ENCODE measurements at places on chromosomes 16 and 17.

DNA sequence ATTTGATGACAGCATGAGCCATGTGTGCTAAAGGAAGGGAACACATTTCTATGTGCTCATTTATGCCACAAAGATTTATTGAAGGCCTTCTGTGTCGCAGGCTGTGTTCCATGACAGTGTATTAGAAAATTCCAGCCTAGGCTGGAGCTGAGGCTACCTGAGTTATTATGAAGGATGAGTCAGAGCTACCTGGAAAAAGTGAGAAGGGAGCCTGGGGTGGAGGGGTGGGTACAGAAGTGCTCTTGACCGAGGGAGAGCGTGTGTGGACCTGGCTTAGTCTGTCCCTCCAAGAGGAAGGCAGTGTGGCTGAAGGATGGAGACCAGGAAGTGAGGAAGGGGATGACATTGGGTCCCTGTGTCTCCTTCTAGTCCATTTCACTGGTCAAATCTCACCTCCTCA lies 98.3 kb downstream of the N4BP1 start:
- DNase-seq: no peak

- no peak for DNase-seq
Observed at GRCh38 chr17:57559226-57559625, 185.9 kb downstream of the CCDC182 start.

DNA sequence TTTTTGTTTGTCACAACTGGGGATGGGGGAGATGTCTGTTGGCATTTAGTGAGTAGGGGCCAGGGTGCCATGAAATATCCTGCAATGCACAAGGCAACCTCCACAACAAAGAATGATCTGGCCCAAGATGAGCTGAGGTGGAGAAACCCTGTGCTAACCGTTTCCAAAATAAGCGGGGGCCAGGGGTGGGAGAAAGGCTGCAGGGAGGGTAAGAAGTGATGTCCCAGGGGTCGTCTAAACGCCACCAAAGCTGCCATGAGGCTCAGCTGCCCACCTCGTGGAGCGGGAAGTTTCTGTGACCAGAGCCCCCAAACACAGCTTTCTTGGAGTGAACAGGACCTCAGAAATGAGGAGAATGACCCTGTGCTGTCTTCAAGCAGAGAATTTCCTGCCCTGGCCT lies 76.5 kb upstream of the CDH5 start:
- no peak for DNase-seq

DNA sequence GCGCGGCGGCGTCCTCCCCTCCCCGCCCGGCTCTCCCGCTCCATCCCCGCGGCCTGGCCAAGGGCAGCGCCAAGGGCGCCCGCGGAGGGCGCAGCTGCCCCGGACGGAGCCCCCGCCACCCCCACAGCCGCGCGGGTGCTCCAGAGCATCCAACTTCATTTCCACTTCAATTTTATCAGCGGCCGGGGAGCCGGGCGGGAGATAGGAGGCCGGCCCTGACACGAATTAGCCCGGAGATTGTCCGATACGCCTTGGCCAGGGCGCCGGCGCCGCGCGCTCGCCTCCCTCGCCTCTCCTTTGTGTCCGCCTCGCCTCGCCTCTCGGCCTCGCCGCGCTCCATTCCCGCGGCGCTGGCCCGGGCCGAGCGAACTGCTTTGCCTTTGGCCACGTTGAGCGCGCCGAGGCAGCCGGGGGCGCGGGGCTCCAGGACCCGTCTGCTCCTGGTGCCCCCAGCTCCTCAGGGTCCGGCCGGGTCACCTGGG lies 129.1 kb upstream of the LHX1 start:
- no peak for DNase-seq

Data from CD4-positive, alpha-beta T cell treated with Interleukin-1 beta for 1 hour (primary cell).